ENCODE measurements at places on chromosomes 1 and 21. TPM values are rescaled to one million over a fixed set of nuclear protein-coding genes. Genes with fewer than 3 reads are reported as not detected.

GRCh38 chr1:26580116-26580515 lies 50.6 kb downstream of the RPS6KA1 start:
- DNase-seq, result no peak

- no peak for DNase-seq
Measured at GRCh38 chr1:77473690-77474089, 191.9 kb downstream of the AK5 start.

OLIG2 gene
- polyA plus RNA-seq, result not detected

ADAMTS5 gene
- polyA plus RNA-seq, result 0.90 TPM

Measured in SK-N-SH (cell line).